Non-pigmented ciliary epithelial cell (primary cell): ENCODE measurements at places on chromosomes 2 and 18.

DNA sequence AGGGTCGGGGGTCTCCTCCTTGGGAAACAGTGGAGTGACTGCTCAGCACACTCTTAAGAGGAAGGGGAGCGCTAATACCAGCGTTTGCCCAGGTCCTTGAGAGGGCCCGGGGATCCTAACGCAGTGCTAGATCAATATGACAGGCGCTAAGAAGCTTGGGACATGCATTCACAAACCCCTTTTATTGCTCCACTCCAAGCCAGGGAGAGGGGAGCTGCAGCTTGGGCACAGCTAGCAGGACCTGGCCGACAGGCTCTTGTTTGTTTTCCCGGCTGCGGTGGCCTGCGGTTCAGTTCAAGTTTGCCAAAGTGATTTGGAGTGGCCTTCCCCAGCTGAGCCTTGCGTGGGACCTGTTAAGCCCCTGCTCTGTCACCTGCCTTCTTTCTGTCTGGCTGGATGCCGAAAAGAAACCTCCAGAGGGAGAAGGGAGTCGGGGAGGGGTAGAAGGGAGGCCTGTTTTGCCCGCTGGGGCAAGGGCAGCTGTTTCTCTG is 152.1 kb downstream of the GLI2 start:
- DNase-seq = no peak

- no peak for DNase-seq
Measured at GRCh38 chr2:167293943-167294775, 405.9 kb downstream of the XIRP2 start.

DNA sequence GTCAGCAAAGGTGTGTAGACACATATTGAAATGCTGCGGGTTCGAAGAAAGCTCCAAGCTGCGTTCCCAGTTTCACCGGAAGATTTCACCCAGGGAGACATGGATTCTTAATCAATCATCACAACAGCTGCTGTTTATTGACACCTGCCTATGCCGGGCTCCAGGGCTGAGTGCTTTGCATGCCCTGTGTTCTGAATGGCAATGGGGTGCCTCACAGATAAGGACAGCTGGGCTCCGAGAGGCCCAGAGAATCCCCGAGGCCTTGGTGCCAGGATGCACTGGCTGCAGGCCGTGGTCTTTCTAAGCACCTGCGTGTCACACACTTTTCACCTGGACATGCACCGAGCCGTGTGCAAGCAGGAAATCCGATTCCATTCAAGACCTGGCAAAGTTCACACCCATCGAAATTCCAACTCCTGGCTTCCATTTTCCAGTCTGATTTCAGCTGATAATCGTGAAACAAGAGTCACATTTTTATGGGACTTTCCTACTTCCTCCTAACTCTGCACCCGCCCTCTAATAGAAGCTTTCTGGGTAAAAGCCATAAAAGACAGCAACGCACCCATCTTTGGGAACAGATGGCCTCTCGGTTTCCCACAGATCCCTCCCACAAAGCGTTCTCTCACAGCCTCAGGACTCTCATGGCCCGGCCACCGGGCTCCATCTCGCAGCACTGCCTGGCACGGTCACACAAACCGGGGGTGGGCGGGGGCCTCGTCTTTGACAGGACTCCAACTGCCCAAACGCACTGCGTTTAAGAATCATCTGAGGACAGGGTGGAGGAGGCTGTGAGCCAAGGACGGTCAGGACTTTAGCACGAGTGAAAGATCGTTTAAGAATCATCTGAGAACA is 245.6 kb upstream of the SALL3 start:
- DNase-seq = no peak

DNA sequence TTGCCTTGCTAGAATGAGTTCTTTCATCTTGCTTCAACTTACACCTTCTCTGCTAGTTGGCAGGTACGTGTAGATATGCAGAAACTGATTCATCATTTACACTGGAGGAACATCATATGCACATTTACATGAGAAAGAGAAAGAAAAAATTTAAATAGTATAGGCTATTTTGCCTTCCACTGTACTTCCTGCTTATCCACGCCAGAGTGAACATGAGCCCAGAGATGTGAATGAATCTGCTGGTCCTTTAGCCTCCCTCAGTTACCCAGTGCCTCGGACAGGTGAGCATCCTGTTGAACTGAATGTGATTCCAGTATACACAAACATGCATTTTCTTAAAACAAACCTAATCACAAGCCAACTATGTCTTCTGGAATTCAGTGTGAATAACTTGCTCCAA is 83.6 kb downstream of the SESTD1 start:
- DNase-seq = no peak

GRCh38 chr2:235693279-235693678 is 199.4 kb downstream of the AGAP1 start:
- no peak for DNase-seq

DNA sequence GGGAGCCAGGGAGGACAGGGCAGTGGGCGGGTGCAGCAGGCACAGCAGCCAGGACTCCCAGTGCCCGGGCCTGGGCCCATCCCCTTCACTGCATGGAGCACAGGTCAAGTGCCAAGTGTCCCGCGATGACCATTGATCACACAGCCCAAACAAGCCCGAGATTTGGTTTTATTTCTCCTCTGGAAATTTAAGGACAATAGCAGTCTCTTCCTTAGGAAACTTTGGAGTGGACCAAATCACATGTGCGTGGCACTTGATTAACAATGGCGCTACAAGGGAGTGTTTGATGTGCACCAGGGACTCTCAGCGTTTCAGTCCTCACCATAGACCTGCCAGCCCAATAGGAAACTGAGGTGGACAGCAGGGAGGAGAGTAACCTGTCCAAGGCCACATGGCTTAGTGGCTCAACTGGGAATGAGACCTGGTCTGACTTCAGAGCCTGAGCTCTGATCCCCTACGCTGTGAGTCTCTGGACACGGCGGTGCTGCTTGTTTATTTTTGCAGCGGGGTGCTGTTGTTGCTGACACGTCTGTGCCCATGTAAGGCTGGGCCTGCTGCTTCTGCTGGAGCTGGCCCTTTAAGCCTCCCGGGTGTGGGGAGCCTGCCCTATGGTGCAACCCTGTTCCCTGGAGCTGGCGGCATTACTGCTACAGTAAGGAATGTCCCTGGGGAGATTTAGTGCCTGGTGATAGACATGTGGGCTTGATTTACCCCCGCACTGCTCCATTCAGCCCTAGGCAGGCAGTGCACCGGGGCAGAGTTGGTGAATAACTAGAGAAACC is 194.2 kb downstream of the INHBB start:
- DNase-seq = peak; percentile 76

- DNase-seq = no peak
Measured at GRCh38 chr2:189115126-189115525, 64.4 kb downstream of the COL5A2 start.

DNA sequence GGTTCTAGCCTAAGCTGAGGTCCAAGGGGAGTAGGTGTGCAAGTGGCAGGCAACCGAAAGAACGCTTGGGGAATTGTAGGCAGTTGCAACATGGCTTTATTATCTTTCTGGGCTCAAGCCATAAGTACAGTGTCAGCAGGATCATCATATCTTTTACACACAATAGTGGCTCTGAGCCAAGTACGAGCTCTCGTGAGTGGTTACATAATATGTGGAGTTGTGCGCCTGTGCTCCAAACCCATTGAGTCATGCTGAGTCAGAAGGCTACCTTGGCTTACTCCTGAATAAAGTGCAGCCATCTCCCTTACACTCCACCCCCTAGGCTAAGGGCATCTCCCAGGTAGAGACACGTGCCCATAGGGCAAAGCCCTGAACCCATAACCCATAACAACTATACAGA is 233.9 kb downstream of the SATB2 start:
- peak; percentile 50 for DNase-seq

DNA sequence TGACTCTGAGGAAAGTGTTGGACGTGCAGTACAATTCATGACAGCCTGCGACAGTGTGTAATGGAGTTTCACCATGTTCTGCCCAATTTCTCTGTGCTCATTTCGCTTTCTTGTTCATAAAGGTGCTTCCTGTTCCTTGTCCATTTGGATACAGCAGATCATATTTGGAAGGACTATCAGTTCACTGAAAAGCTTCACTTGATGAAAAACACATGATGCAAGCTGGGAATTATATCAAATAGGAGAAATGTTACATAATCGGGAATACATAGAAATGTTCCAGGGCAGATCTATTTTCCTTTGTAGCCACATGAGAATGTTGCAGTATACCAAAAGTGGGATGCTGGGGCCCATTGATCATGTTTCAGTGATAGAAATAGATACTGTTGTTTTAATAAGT is 266.3 kb upstream of the SLC14A2 start:
- no peak for DNase-seq

DNA sequence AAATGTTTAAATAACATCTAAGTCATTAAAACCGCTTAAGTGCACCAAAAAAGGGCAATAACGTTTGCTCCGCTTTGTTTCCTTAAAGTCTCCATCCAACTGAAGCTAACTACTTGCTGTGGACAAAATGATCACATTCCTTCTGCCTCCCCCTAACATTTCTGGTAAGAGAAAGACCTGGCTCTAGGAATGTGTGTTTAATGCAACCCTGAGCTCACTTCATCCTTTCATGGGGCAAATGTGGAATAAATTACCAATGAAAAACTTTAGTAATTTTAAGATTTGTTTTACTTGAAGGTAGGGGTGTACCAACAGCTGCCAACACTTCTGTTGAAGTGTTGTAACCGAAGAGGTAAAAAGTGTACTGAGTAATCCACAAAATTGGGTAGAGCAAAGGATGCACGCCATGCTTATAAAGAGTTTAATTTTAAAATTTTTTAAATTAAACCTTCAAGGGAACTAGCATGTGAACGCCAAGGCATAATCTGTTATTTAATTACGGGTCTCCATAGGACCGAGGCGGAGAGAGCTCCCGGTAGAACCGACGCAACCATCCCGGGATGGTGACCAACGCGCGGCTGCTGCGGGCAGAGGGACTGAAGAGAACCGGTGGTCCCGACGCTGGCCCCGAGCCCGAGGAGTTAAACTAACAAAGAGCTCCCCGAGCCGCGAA is 1.1 kb downstream of the HNRNPLL start:
- DNase-seq = no peak

DNA sequence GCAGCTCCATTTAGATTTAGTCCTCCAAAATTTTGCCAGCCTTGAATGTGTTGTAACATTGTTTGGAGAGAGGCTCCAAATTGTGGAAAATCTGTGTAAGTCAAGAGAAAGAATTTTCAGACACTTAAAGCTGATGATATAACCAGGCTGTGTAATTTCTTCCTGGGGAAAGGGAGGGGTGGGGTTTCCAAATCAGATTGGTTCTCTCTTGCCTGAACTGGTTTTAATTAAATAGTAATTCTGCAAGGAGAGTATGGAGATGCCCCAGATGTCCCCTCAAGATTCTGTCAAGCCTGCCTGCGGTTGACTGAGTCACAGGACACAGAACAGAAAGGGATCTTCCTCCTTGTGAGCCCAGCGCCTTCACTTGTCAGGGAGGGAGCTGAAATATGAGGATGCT is 54.5 kb downstream of the C18orf63 start:
- DNase-seq = no peak

GRCh38 chr2:37558623-37559022 is 112.8 kb downstream of the CDC42EP3 start:
- DNase-seq = no peak

- DNase-seq = no peak
Measured at GRCh38 chr2:198710562-198710961, 747.2 kb downstream of the SATB2 start.

DNA sequence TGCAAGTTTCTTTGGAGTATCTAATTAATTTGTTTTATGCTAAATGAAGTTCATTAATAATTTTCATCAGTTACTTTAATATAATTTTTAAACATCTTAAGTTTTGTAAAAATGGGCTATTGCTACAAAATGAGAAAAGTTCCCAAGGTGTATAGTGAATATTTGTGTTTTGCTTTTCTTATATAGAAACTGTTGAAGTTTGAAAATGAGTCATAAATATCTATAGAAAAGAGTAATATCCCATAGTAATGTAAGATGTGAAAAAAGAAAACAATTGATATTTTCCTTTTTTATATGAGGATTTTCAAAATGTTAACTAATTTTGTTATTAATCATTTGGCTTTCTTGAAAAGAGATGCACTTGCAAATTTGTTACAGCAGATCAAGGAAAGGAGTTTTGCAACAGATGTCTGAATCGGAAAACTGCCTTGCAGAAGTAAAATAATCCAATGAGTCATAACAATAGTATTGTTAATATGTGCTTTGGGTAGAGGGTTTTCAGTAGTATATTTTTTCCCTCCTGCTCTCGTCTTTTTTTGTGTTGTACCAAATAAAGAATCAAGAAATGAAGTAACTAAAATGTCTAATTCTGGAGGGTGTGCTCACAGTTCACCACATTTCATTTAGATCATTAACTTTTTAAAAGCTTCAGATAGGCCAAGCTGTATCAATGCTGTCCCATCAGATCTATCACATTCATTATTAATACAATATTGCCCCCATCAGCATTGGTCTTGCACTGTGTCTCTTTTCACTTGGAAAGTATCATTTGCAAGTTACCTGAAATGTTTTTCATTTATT is 15.5 kb downstream of the DUSP19 start:
- DNase-seq = no peak

DNA sequence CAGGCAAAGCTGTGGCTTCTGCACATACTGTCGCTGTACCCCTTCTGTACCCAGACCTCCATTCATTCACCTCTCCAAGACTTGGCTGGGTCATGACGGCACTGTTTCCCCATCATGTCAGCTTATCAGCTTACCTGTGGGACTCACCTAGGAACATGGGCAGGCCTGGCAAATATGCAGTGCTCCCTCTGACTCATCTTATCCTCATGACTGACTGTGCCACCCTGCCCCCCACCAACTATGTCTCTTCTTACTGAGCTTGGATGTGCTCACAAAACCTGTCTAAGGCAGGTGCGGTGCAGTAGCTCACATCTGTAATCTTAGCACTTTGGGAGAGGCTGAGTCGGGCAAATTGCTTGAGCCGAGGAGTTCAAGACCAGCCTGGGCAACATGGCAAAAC is 152.4 kb downstream of the MGAT5 start:
- no peak for DNase-seq
